ENCODE measurements at places on chromosomes 4 and X.

GRCh38 chrX:126655061-126655460, 102.4 kb upstream of the DCAF12L1 start:
- no peak for DNase-seq

DNA sequence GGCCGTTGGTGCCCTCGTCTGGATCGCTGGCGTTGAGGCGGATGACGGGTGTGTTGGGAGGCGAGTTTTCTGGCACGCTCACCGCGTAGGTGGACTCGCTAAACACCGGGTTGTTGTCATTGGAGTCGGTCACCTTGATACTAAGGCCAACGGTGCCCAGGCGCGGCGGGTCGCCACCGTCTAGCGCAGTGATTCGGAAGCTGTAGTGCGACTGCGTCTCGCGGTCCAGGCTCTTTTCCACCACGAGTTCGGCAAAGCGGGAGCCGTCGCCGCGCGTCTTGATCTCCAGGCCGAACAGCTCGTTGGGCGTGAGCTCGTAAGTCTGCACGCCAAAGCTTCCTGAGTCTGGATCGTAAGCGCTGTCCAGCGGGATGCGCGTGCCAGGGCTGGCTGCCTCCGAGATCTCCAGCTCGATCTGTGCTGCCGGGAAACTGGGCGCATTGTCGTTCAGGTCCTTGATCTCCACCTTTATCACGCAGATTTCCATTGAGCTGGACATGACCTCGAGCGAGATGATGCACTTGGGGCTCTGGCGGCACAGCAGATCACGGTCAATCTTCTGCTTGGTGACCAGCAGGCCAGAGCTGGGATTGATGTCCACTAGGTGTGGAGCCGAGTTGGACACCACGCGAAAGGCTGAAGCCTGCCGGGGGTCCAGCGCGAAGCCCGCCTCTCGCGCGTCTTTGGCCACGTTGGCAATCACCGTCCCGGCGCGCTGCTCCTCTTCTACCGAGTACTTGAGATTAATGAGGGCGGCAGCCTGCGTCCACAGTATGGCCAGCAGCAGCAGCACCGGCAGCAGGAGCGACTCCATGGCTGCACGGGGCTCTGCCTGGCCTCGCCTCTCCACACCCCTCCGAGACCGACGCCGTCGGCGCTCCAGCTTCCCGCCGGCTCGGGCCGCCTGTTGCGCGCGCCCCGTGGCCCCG, 2.0 kb downstream of the PCDH19 start:
- no peak for DNase-seq

DNA sequence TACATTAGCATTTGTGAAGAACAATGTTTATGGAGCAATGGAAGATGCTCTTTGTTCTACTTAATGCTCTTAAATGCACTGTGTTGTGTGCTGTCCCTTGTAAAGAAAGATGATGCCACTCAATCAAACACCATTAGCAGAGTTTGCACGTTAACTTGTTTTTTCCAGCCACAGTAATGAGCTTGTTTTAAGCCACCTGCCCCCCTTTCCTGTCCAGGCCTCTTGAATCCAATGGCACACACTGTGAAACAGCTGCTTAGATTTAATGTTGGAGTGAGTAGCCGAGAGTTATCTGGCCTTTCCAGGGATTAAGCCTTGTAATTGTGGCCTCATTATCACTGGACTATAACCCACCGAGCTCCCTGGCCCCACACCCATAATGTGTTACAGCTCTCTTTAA, 86.0 kb downstream of the PAK3 start:
- DNase-seq: no peak

DNA sequence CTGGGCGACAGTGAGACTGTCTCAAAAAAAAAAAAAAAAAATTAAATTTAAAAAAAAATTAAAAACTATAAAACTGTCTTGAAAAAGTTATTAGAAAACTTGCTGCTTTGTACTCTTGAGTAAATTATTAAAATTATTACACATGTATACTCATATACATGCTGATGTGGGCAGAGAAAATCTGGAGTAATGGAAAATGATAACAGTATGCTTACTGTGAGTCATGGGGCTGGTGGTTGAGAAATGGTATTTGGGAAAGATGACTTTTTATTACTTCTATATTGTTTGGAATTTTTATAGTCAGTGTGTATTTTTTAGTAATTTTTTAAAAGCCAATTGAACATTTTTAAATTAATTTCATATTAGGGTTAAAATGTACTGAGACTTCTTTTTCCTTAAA, 7.5 kb downstream of the YY2 start:
- no peak for DNase-seq
